ENCODE measurements at places on chromosomes 12 and 14. TPM values are rescaled to one million over a fixed set of nuclear protein-coding genes. Genes with fewer than 3 reads are reported as not detected.

KRT85 gene
- total RNA-seq: not detected

- no peak for DNase-seq
Observed at GRCh38 chr12:9725213-9725870, 7.6 kb downstream of the CLECL1 start.

DNA sequence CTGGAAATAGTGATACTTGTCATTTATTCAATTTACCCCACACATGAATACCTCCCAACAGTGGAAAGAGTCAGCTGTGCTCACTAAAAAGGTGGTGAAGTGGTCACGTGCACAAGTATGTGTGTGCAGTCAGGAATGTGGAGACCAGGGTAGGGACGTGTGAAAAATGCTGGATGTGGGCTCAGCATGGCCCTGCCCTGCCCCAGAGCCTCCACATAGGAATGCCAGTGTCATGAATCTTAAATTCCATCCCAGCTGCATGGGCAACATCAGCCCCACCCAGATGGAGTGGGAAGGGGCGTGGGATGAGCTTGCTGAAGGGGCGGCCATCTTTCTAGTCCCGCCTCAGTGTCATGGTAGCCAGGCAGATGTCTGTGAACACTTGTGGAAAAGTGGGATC is 87.7 kb downstream of the C12orf75 start:
- DNase-seq: no peak

GRCh38 chr12:2082321-2082720 is 29.5 kb downstream of the CACNA1C start:
- no peak for DNase-seq

All from OCI-LY7 (cell line).